Anterior cingulate cortex (tissue), 58 donors: ENCODE measurements at places on chromosomes 6 and 20.

DNA sequence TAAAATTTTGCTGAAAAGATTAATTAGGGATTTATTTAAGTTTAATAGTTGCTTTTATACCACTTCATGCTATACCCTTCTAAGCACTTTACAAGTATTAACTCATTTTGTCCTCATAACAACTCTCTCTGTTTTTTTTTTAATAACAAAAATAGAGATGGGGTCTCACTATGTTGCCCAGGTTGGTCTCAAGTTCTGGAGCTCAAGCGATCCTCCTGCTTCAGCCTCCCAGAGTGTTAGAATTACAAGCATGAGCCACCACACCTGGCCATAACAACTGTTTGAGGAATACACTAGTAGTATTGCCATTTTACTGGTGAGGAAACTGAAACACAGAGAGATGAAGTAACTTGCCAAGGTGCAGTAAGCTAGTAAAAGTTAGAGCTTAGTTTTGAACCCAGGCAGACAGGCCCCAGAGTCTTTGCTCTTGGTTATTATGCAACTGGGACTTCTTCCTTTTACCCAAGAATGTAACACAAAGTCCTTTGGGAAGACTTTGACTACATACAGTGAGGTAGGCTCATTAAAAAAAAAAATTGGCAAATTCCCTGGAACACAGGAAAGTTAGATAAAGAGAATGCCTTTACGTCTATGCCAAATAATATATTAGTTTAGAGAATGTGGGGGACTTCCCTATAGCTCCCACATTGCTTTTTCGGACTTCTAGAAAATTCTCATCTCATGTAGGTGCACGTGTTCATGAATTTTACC lies 11.4 kb downstream of the ANKS1A start:
- no peak for DNase-seq

DNA sequence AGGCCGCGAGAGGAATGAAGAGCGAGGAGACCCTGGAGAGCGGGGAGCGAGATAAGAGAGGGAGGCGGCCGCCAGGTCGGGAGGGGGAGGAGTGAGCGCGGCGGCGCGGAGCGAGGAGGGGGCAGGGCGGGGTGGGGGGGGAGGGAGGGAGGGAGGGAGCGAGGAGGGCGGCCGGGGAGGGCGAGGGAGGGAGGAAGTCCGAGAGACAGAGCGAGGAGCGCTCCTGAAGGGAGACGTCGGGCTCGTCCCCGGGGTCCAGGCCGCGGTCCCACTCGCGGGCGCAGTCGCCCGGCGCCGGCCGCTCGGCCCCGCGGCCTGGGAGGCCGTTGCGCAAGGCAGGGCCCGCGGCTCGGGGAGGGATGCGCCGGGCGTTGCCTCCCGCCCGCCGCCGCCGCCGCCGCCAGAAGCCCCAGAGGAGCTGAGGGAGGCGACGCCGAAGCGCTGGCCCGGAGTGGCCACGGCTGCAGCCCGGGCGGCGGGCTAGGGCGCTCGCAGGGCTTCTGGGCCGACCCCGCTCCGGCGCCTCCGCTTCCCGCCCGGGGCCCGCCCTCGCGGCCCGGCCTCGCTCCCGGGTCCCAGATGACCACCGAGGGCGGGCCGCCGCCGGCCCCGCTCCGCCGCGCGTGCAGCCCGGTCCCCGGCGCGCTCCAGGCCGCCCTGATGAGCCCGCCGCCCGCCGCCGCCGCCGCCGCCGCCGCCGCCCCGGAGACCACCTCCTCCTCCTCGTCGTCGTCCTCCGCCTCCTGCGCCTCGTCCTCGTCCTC lies at the start of gene FOXF2:
Gene FOXF2, plus strand, starts transcription at position 208 of the 764 bp plus-strand sequence. Its CDS starts 372 bp downstream, at position 580.
- no peak for DNase-seq

DNA sequence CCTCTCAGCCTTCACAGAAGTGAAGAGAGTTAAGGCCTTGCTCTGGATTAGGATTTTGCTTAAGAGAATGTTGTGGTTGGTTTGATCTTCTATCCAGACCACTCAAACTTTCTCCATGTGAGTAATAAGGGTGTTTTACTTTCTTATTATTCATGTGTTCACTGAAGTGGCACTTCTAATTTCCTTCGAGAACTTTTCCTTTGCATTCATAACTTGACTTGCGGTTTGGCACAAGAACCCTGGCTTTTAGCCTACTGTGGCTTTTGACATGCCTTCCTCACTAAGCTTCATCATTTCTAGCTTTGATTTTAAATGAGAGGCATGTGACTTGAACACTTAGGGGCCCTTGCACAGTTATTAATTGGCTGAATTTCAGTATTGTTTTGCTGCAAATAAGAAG lies 166.1 kb upstream of the OPRM1 start:
- no peak for DNase-seq

GRCh38 chr6:91376686-91377085 lies 789.8 kb upstream of the MAP3K7 start:
- DNase-seq: no peak

GRCh38 chr20:10537850-10538480 lies 102.9 kb downstream of the SLX4IP start:
- no peak for DNase-seq

- no peak for DNase-seq
Observed at GRCh38 chr6:20210158-20210557, 2.1 kb downstream of the MBOAT1 start.

DNA sequence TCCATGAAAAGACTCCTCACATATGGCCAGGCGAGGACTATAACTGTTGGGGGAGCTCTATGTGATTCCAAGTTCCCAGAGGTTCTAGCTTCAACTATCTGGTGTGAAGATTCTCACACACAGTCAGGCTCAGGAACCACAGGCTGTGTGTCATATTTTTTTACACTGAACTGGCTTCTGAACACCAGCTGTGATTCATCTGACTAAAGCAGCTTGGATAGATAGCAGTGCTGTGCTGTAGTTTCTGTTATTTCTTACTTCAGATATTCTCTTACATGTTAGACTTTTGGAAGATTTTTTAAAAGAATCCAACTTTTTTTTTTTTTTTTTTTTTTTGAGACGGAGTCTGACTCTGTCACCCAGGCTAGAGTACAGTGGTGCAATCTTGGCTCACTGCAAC lies 140.7 kb upstream of the MCHR2 start:
- no peak for DNase-seq

- DNase-seq: no peak
Observed at GRCh38 chr6:12071064-12071615, 59.0 kb downstream of the HIVEP1 start.

DNA sequence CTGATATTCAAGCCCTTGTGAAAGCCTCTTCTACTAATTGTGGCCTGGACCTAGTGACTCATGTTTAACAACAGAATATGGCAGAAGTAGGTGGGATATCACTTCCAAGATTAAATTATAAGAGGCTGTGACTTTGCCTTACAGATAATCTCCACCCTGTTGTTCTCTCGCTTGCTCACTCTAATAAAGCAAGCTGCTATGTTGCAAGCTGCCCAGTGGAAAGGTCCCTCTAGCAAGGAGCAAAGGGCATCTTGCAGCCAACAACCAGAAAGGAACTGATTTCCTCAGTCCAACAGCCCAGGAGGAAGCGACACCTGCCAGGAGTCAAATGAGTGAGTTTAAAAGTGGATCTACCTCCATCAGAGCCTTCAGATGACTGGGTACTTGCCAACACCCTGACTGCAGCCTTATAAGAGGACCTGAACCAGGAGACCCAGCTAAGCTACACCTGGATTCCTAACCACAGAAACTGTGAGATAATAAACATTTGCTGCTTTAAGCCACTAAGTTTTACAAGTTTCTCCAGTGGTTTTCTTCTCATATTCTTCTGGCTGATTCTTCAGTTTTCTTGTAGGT lies 112.6 kb downstream of the FRK start:
- DNase-seq: no peak

DNA sequence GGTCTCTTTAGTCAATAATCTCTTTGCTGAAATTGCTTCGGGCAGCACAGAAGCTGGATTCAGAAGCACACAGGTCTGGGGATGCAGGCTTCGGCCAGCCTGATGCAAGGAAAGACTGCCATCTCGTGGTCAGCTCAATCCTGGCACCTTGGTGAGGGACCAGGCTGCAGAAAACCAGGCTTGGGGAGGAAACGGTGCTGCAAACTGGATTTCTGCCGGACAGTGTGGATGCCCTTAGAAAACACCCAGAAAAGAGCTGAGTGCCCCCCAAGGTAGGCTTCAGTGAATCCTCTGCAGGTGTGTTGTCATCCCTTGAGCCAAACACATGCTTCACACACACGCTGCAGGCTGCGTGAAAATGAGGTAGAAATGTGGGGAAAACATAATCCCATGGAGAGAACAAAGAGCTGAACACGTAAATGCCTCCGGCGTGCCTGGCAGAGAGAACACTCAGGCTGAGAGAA lies 89.8 kb upstream of the PAX1 start:
- DNase-seq: peak; percentile 90

DNA sequence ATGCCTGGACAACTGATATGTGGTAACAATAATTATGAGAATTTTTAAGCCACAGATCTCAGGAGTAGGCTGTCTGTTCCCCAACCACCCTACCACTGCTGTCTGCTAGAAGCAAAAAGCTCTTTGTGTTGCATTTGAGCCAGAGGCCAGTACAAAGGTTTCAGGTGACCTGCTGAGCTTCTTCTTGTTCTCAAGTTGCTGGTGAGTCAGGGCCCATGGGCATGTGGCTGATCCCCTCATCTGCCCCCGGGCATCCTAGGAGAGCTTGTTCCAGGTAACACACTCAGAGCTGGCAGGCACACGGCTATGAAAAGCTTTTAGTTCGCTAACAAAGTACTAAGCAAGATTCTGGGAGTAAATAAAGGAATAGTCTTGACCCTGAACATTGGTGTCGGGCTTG lies 285.3 kb downstream of the CDC5L start:
- DNase-seq: no peak

DNA sequence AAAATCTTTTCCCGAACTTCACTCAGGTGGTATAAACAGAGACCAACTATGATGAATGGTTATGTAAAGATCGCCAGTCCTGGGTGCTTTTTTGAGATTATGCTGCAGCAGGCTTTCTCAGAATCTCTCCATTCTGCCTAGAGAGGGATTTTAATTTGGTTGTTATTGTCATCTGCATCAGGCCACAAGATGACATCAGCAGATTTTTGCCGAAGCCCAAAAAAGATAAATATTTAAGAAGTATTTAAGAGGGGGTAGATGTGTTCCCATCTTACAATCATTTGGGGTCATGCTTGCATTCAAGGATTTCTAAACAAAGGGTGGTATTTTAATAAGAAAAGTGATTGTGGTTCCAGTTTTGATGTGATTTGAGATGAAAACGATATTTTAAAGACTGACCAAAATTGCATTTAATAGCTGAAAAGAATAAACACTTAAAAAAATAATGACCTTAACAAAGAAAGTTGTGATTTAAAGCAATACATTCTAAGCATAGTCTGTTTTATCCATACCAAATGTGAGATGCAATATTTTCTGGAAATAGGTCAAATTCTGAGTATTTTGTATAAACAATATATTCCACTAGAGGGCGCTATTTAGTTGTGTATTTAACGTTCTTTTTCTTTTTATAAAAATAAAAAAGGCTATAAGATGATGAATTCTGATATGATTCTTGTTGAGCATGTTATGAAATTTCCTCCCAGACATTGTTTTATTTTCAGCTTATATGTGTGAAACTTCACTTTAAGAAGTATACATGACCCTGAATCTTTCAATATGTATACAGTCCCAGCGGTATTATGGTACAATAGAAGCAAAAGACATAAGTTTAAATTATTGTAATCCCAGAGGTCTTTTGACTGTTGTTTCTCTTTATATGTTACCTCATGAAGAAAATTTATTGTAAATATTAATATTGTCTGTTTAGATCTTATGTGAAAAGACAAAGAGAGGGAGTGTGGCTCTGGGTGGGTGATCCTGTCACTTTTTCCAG lies 51.0 kb upstream of the ZFP64 start:
- DNase-seq: no peak

DNA sequence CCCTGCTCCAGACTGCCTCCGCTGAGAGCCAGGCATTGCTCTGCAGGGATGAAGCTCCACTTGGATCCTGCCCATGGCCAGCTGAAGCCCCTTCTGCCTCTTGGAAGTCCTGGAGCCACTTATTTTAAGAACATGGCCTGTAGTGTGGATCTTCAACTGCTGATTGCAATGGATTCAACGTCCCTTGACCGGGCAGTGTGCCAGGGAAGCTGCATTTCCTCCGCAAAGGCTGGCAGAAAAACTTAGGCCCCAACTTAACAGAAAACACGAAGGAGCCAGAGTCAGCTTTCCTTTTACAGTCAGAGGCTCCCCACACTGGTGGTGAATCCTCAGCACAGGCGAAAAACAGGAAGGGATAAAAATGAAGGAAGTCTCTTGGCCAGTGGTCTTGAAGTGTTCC lies 26.3 kb upstream of the FOXQ1 start:
- no peak for DNase-seq

GRCh38 chr6:11917951-11918738 lies 94.0 kb upstream of the HIVEP1 start:
- no peak for DNase-seq

DNA sequence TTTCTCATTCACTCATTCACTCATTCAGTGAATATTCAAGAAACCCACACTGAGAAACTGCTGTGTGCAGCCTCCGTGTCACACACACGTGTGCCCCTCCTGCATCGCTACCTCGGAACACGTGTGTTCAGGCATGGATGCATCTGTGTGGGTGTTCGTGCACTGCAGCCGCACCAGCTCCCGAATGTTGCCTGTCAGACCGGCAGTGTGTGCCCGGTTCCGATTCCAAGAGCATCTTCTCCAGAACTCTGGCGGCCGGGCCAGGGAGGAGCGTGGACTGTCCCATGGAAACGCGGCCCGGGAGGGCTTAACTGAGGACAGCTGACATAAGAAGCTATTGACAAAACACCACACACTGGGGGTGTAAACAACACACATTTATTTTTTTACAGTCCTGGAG lies 216.0 kb downstream of the DLL1 start:
- no peak for DNase-seq

GRCh38 chr6:110556317-110557110 lies 80.1 kb upstream of the SLC22A16 start:
- DNase-seq: no peak

DNA sequence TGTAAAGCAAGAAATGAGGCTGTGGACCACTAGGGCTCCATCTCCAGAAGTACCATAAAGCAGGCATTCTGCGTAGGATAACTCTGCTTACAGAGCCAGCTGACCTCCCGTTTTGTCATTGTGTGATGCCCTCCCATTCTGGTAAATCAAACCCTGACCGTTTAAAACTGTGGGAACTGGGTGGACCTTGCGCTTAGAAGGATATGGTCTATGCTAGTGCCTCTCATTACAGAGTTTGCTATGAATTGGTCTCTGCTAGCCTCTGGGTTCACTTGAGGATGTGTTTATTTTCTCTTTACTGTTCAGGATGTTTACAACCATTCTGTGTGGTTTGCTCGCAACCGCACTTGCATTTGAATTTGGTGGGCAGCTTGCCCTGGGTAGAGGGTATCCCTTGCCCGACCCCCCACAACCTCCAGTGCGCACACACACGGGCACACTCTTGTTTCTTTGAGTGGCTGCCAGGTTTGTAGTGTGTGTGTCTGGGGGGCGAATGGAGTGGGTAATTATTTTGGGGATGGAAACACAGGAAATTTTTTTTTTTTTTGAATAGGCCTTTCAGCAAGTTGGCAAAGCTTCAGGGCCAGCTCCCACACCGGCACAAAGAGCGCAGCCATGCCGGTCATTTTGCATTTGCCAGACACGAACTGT lies 198.3 kb downstream of the JARID2 start:
- DNase-seq: no peak

- DNase-seq: no peak
Observed at GRCh38 chr6:160379466-160379865, 31.3 kb downstream of the SLC22A3 start.
